Ovary (tissue), 10 donors: ENCODE measurements at places on chromosomes 1 and 21. TPM values are rescaled to one million over a fixed set of nuclear protein-coding genes. Genes with fewer than 3 reads are reported as not detected.

DNA sequence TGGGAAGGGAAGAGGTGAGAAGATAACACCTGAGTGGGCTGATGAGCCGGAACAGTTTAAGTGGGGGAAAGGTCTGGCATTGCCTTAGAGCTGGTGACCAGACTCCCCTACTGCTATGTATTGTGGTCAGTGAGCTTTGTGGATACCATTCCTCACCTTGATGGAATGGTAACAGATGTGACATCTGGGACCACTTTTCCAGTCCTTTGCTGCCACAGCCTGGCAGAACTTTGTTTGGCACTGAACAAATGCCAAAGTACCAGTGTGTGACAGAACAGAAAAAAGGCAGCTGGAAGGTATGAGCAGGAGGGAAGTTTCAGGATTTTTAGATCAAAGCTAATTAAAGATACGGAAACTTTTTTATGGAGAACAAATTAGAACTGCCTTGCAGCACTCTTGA, 6.2 kb downstream of the MED8 start:
- DNase-seq, result no peak

The TMEM222 gene
- 14.8 TPM for polyA plus RNA-seq

The L1TD1 gene
- polyA plus RNA-seq, result 0.52 TPM

The RNASEL gene
- polyA plus RNA-seq, result 6.8 TPM

GRCh38 chr1:71088645-71089287, 7.9 kb upstream of the ZRANB2 start:
- DNase-seq, result no peak

The AGT gene
- 3.8 TPM for polyA plus RNA-seq

The SLC26A9 gene
- polyA plus RNA-seq, result 0.08 TPM

- DNase-seq, result peak; percentile 39
Measured at GRCh38 chr1:20725189-20726117, 7.0 kb downstream of the SH2D5 start.

GRCh38 chr1:109750920-109751319, 10.1 kb upstream of the GSTM3 start:
- DNase-seq, result no peak

DNA sequence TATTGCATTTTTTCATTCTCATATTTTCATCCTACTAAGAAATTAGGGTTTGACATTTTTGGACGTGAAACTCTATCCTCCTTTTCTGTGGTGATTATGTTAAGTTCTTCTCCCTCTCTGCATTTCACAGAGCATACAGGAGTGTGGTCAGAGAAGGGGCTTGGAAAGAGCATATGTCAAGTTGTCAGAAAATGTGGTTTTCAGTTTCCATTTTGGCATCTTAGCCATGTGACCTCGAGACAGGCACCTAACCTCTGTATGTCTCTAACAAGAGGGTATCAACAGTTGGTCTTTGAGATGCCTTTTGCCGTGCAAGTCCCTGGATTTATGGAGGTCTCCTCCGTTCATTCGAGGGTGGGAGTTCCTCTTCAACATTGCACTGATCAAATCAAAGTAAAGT, 140.7 kb downstream of the CYYR1 start:
- no peak for DNase-seq
